ENCODE measurements at places on chromosomes 5 and 9.

DNA sequence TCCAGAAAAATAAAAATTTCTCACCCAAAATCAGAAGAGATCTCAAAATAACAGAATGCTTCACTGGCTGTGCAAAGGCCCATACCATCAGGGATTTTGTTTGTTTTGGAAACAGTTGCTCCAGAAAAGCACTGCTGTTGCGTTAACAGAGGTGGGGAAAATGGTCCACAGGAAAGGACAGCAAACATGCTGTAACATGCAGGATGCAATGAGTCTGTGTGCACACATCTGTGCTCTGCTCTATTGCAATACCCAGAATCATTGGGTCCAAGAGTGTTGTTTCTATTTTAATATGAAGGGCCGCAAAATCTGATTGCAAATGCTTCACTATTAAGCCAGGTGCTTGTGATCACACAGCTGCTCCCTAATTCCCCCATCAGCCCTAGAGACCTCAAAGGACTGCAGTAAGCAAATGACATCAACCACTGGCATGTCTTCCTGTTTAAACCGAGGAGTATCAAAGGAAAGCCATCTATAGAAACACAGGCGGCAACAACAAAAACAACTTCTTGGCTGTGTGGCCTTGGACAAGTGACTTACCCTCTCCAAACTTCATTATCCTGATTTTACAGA, 141.0 kb downstream of the DCP2 start:
- DNase-seq = no peak

GRCh38 chr9:6433410-6433809, 20.4 kb downstream of the UHRF2 start:
- DNase-seq = no peak

GRCh38 chr9:38183994-38184568, 115.1 kb upstream of the SHB start:
- no peak for DNase-seq

DNA sequence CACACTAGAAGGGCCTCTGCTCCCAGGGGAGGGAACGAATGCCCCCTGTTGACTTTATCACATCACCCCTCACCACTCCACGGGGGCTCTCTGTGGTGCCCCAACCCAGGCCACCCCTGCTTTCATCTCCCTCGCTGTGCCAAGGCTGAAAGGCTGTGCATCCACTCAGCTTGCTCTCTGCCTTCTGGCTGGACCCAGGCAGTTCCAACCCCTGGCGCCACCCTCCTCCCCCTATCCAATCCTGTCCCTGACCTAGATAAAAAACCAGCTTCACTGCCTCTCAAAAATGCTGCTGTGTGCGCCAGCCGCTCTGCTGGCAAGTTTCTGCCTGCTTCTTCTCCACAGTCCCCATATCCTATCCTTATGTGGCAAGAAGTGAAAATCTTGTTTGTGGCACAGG, 22.4 kb upstream of the CORO2A start:
- DNase-seq = no peak

DNA sequence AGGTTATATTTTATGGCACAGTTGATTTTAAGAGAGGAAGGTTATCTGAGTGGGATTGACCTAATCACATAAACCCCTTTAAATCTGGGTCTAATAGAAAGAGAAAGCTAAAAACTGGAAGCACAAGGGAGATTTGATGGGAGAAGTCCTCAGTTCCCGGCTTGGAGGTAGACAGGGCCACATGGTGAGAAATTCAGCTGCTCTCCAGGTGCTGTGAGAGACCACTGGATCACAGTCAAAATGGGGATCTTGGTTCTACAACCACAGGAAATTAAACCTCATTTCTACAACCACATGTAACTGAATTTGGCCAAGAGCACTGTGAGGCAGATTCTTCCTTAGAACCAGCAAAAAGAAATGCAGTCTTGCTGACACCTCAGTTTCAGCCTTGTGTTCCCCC, 2352.7 kb downstream of the MAT2B start:
- DNase-seq = no peak

DNA sequence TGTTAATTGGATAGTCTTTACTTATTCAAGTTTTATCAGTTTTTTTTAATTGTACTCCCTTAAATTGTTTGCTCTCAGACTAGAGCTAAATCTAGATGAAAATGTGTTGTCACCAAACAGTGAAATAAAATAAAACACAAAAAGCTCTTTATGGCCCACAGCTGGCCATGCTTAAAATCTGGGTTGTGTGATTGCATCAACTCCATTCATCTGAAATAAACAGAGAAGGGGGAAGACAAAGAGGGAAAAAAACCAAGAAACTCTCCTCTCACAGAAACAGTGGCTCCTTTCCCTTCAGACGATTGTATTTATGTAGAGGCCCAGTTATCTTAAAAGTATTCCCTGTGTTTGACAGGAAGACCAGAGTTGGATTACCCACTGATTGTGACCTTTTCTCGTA, 422.4 kb downstream of the IRX1 start:
- DNase-seq = no peak

DNA sequence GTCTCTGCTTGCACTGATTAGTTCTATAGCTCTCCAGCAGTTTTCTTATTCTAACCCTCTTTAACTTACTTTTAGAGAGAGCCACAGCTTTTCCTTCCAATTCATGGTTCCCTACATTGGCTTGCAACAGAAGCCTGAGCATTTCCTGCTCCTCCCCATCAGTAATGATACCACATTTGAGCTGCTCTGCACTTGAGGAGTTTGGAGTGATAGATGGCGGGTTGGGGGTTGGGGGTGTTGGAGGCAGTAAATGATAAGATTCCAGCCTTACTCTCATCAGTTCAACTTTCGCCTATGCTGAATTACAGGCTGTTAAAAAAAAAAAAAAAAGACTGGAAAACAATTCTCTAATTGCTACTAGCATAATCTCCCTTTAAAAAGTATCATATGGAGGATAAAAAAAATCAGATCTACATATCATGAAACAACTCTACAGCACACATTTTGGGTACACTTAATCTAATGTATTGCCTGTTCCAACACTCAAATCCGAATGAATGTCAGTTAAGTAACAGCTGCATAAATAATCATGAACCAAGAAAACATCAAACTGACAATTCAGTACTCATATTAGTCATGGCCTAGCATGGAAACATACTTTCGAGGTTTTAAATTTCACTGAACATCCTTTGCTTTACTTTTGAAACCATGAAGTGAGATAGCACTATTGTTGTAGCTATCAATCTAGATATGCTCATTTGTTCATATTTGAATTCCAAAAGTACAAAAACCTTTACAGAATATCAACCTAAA, 224.7 kb downstream of the NFIB start:
- DNase-seq = no peak

DNA sequence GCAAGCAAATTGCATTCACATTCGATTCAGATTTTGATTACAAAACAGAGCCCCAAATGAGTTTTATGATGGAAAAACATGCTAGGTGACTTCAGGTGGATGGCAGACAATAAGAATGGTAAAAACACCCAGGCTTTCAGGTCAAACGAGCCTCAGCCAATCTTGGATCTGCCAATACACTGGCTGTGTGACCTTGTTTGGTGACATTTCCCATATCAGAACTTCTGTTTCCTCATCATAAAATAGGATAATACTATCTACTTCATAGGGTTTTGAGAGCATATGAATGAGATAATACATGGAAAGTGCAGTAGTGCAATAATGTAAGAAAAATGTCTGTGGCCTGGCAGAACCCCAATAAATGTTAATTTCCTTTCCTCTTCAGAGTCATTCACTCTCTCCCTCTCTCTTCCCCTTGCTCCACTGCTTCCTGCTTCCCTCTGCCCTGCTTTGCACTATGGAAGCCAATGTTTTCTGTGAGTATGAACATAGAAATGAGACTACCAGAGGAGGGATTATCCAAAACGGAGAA, 54.7 kb downstream of the SH3RF2 start:
- no peak for DNase-seq

- DNase-seq = no peak
These were observed 114.4 kb downstream of the STK32A start for GRCh38 chr5:147349241-147349640.

GRCh38 chr5:171984748-171985419, 21.6 kb downstream of the FBXW11 start:
- DNase-seq = peak; percentile 42

DNA sequence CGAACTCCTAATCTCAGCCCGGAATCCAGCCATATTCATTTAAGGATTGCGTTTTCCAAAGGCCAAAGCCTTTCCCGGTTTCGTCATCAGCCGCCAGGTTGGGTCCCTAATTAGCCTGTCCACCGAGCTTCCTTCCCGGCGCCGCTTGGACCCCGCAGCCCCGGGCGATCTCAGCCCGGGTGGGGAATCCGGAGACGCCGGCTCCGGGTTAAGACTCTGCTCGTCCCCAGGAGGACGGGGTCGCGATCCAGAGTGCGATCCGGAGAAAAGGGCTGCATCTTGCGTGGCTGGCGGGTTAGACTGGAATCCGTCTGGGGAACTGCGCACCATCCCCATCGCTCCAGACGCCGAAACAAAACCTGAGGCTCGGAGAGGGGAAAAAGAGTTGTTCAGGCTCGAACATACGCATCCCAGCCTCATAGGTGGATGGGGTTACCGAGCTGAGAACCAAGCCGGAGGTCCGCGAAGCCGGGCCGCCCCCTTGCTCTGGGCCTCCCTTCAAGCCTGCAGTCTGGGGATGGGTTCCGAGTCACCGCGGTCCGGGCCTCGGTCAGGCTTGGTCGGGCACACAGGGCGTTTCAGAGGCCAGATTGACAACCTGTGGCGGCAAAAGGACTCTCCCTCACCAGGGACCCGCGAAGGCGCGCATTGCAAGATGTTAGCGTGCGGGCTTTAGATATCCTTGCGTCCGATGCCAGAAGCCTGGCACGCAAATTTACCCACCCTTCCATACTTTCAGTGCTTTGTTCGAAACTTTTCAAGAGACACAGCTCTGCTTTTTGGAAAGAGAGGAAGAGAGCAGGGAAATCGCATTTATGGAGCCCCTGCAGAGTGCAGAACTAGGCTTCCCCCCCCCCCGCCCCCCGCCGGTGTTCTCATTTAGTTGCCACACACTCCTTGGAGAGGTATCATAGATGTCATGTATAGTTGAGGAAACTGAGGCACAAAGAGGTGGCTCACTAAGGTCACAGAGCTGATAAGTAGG, 7.9 kb downstream of the MSX2 start:
- no peak for DNase-seq

DNA sequence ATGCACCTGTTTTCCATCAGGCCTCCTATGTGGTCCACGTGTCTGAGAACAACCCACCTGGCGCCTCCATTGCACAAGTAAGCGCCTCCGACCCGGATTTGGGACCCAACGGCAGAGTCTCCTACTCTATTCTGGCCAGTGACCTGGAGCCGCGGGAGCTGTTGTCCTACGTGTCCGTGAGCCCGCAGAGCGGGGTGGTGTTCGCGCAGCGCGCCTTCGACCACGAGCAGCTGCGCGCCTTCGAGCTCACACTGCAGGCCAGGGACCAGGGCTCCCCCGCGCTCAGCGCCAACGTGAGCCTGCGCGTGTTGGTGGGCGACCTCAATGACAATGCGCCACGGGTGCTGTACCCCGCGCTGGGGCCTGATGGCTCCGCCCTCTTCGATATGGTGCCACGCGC, 1.7 kb downstream of the PCDHGB1 start:
- DNase-seq = no peak

GRCh38 chr9:88753691-88754367, 218.9 kb downstream of the NXNL2 start:
- no peak for DNase-seq

- no peak for DNase-seq
These were observed 148.7 kb downstream of the CDK5RAP2 start for GRCh38 chr9:120431268-120431667.

DNA sequence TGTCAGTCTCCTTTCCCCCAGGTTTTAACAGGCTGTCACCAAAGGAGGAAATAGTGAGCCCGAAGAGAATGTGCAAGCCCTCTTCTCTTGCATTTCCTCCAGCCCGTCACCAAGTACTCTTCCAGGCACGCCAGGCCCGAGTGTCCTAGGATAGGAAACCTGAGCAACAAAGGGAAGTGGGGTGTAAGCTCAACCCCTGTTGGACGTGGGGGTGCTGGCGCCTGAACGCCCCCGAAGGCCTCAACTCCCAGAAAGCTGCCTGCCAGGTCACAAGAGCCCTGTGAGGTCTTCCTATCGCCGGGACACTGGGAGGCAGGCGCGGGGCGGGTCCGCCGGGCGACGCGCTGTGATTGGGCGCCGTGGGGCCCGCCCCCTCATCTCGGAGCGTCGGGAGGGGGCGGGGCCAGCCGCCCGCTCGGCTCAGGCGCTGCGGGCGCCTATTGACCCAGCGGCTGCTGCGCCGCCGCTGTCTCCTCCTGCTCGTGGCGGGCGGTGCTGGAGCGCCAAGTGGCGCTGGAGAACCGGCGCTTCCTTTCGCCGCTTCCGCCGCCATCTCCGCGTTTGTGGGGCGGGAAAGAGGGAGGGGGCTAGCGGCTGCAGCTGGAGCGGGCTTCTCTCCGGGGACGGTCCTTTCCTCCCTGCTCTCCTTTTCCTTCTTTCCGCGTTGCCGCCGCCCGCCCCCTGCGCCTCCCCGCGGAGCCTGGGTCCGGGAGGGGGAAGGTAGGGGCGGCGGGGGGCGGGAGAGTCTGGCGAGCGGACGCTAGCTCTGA, 572 bp upstream of the MAN2A1 start:
- peak; percentile 87 for DNase-seq

- DNase-seq = no peak
These were observed 39.1 kb downstream of the PCDH1 start for GRCh38 chr5:141839015-141839513.

- no peak for DNase-seq
These were observed 261.5 kb downstream of the NSG2 start for GRCh38 chr5:174307031-174307408.

GRCh38 chr5:147756566-147756965, 26.0 kb downstream of the JAKMIP2 start:
- no peak for DNase-seq

DNA sequence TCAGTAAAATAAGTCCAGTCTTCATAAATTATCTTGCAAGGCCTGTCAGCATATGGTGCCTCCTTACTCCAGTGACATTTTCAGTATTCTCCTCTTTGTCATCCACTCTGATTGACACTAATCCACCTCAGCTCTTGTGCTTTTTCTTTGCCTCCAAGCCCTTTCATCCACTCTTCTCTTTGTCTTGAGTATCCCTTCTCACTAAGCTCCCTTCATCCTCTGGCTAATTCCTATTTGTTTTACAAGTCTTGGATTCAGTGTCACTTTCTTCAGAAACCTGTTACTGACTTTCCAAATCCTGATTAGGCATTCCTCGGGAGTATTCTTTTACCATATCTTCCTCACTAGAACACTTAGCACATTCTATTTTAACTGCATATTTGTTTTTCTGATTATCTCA, 100.6 kb upstream of the VCAN start:
- DNase-seq = no peak

GRCh38 chr5:172223901-172224873, 30.2 kb downstream of the EFCAB9 start:
- DNase-seq = peak; percentile 60

DNA sequence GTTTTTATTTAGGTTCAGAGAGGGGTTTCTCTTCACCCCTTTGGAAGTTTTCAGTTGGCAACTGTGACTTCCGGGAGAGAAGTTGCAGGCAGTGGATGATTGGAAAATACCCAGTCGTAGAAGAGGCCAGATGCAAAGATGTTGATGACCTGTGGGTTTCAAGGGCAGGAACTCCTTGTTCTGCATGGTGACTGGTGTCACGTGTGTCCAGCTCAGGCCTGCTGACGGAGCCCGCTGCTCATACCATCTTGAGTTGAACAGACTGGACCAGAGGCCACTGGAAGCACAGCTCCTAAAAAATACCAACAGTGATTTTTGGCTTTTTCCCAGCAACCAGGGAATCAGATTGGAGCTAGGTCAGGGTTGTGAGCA, 243.9 kb upstream of the KLF4 start:
- DNase-seq = no peak

- DNase-seq = no peak
These were observed 65.4 kb downstream of the WDR41 start for GRCh38 chr5:77426670-77427069.

- DNase-seq = no peak
These were observed 25.2 kb downstream of the AQP7 start for GRCh38 chr9:33377089-33377715.

Data from activated naive CD8-positive, alpha-beta T cell treated with anti-CD3 and anti-CD28 coated beads for 36 hours (primary cell).